ENCODE measurements at places on chromosomes 6 and 20.
A peak's percentile ranks its signal among the peaks of the same experiment; 100 is the strongest.

DNA sequence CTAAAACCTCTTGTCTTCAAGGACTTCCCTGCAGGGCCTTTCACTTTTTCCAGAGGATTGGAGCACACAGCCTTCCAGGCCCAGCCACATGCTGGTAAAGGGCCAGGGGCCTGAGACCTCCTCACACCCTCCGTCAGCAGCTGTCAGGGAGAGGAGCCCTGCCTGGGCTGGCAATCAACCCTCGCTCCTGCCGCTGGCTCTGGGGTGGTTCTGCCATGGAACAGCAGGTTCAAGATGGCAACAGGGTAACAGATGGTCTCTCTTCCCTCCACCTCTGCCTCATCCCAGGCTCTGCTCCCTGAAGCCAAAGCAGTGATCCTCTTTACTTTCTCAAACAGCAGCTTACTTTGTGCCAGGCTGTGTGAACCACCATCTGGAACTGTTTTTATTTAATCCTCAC is 23.8 kb downstream of the PCNA start:
- DNase-seq, result no peak

- DNase-seq, result no peak
Measured at GRCh38 chr20:52251827-52252226, 60.2 kb upstream of the ZFP64 start.

DNA sequence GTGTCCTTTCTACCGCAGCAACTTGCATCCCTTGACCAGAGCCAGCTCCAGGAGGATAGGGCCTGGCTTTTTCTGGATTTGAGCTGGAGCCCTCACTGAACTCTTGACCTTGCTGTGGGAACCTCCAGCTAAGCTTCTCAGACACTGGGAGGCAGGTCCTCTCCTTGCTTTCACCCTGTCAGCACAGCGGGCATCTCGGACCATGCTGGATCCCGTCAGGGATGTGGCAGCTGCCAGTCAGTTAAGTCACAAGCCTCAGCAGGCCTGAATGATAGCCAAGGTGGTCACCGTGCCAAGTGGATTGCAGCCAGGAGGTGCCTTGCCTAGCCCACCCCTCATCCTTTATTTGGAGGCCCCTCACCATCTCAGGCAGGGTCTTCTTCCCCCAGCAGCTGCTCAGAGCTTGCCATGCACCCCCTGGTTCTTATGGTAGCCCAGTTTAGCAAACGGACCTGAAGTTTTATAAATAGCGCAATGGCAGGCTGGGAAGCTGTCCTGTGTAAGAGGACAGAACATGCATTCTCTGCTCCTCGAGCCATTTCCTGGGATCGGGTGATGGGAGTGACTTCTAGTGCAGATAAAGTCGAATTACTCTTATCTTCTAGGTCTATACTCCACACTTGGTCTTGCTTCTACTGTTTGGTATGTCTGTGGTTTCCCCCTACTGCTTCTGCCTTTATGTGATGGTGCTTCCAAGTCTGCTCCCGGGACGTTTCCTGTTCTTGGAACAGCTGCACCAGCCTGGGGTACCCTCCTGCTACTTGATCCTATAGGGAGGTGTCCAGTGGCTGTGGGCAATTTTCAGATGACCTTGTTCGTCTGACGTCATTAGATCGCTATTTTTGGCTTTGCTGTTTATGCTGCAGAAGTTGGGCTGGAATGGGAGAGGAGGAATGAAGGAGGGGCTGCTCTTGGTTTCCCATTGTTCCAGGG is 7.1 kb upstream of the MYLK2 start:
- no peak for DNase-seq

DNA sequence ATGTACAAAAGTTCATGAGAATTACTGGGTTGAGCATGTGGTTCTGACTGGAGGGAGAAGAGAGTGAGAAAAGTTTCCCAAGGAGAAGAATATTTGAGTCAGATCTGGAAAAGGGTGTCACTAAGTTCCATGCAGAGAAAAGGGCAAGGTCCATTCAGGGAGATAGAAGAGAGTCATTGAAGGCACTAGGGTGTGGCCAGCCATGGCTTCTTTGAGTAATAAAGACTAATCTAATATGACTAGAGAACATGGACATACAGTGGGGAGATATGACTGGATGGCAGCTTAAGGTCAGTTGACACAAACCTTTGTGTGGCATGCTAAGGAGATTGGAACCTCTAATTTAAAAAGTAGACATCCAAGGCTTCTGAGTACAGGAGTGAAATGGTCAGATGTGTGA is 10.7 kb upstream of the SLC17A4 start:
- DNase-seq, result no peak

DNA sequence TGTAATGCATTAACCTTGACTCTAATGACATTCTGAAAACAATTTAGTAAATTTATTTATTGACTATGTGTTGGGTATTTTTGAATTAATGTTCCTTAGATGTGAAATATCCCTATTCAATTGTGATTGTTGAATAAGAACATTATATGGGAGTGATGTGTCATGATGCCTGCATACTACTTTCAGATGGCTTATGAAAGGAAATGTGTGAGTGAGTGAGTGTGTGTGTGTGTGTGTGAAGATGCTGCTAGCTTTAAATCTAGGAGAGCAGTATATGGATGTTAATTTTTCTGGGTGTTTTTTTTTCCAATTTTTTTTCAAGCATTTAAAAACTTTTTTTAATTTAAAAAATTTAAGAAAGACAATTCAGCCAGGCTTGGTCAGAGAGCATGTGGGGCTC is 32.5 kb upstream of the NT5E start:
- no peak for DNase-seq

- no peak for DNase-seq
Measured at GRCh38 chr6:123215211-123215610, 219.2 kb downstream of the CLVS2 start.

DNA sequence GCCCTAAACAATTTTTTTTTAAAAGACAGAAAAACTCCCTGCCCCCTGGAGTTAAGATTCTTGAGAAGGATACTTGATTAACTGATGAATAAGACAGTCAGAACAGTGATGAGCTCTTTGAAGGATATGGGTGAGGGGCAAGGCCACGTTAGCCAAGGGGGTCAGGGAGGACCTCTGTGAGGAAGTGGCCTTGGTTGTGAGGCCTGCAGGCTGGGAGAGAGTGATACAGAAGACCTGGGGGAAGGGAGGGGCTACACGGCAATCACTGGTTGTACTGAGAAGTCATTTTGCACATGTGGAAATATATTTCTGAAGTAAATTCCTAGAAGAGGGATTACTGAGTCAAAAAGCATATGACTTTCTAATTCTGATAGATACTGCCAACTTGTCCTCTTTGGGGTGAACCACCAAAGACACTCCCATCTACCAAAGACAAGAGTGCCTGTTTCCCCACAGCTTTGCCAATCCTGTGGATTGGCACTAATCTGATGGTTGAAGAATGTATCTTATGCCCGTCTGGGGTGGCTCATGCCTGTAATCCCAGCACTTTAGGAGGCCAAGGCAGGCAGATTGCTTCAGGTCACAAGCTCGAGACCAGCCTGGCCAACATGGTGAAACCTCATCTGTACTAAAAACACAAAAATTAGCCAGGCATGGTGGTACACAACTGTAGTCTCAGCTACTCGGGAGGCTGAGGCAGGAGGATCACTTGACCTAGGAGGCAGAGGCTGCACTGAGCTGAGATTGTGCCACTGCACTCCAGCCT is 22.3 kb upstream of the BCAS4 start:
- DNase-seq, result no peak

- no peak for DNase-seq
Measured at GRCh38 chr6:108760126-108761050, 87.8 kb upstream of the ARMC2 start.

- DNase-seq, result no peak
Measured at GRCh38 chr6:56848105-56848504, 106.8 kb upstream of the BEND6 start.

DNA sequence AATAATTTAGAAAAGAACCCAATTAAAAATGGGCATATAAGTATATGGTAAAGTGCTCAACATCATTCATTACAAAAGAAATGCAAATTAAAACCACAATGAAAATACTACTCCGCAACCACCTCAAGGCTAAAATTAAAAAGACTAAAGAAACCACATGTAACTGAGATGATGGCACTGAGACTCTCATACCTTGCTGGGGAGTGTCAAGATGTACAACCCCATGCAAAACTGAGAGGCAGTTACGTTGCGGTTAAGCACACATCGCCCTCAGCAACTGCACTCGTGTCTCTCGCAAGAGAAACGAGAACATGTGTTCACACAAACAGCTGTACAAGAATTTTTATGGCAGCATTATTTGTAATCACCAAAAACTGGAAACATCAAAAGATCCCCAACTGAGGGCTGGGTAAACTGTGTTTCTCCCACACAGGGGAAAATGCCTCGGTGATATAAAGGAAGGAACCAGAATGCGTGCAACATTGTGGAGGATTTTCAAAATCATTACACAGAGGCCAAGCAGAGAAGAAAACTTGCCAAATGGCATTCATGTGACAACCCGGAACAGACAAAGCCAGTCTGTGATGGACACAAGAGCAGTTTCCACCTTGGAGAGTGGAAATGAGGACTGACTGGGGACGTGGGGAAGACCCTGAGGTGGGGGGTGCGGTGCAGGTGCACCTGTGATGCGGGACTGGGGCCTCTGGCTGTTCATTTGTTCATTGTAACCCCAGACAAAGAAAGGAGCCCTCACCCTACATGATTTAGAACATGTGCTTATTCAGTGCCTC is 144.9 kb downstream of the WDR27 start:
- DNase-seq, result peak; percentile 85

Measured in GM13977 (cell line).